ENCODE measurements at places on chromosomes 1 and 21.

DNA sequence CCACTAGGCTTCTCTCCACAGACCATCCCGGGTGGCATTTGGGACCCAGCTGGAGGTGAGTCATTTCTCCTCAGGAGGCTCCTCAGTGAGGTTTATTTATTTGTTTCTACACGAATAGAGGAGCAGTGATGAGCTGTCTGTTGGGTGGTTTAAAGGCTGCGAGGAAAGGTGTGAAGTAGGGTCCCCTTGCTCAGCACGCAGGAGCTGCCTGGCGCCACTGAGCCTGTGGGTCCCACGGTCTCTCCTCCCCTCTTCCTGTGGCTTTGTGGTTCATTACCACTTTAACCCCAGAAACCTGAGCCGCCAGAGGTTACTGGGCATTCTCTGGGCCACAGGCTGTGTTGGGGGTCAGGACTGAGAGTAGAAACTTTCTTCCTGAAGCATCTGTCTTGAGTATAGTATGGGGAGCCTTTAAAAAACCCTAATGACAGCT, 39.9 kb downstream of the IL6R start:
- DNase-seq = no peak

- DNase-seq = no peak
These were observed 48.2 kb downstream of the UBE2T start for GRCh38 chr1:202293569-202293968.

DNA sequence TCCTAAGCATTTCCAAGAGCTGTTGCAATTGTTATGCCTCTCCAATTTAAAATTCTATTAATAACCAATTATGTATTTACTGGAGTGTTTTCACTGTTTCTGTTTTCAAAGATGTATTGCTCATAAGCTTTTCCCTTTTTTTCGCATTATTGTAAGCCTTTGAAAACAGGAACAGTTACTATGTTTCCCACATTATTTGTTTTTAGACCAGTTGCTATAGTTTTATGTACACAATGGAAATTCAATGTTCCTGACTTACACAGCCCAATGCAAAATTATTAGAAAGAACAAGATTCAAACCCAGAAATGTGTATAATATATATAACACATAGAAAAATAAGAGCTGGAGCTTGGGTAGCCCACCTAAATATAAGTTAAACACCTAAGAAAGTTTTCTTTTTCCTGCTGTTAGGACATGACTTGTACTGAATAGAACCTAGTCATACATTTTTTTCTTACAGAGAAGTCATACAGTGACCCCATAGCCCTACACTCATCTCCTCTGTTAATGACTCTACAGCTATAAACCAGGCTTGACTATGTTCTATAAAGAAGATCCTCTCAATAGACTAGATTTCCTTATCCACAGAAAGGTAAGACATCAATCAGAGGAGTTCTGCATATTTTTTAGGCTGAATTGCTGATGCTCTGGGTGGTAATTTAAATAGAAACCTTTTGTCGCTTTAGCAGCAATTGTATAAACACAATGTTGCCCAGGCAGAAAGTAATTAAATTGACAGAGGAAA, 299.6 kb downstream of the USH2A start:
- DNase-seq = no peak

DNA sequence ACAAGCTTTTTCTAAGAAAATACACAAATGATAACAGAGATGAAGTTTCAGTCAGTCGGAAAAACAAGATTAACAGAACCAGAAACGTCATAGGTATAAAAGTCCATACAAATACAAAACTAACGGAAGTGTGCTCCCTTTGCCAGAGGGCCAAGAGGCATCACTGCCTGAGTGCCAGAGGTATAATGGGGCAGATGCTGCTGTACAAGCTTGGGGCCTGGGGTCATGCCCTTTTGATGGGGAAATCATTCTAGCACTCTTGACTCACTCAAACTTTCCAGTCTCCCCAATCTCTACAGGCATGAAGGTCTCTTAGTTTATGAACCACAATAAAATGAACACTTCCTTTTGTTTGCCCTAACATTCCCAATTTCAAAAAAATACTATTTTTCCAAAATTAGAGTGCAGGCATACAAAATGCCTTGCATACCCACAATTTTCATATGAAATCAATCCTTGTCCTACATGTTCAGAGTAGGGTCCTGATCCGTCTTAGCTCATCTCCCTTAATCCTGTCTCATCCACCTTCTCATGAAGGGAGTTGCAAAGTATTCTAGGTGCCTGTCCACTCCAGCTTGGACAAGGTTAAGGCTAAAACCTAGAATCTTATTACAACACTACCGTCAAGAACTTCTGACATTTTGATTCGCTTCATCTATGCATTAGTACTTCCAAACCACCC, 1.5 kb downstream of the RPL22 start:
- no peak for DNase-seq

All from femur (tissue), 1 donor.